ENCODE measurements at places on chromosomes 2 and 18.

DNA sequence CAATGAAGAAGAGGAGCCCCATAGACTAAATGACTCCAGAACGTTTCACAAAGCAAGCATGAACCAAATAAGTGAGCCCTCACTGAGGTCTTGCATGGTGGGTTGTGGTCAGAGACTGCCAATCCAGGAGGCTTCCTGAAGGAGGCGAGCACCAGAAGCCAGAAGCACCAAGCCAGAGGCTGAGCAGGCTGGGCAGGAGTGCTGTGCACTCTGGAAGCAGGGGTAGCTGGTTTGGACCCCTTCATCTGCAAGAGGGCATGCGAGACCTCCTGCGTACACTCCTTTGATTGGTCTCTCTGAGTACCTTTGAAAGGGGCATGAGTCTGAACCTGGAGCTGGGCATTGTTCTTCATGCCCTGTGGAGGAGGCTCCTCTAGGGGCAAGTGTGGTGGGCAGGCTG, 192.5 kb downstream of the HAUS1 start:
- DNase-seq: no peak

DNA sequence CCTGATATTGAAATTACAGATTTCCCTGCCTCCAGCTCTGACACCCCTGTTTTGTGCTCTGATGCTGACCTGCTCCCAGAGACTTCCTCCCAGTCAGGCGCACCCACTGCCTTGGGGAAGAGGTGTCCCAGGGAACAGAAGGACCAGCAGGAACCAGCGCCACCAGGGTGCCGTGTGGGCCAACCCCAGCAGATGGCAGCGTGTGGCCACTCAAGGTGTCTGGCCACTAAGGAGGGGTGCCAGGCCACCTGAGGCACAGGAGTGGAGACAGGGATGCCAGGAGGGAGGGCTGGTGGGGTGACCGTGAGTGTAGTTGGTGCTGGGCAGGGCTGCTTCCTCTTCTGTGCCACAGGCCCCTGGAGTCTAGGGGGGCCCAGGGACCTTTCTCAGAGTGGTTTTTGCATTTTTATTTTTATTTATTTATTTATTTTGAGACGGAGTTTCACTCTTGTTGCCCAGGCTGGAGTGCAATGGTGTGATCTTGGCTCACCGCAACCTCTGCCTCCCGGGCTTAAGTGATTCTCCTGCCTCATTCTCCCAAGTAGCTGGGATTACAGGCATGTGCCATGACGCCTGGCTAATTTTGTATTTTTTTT, 56.0 kb downstream of the TEX44 start:
- DNase-seq: peak; percentile 27

- peak; percentile 52 for DNase-seq
Observed at GRCh38 chr2:230974096-230974913, 21.6 kb upstream of the SPATA3 start.

- no peak for DNase-seq
Observed at GRCh38 chr2:216195565-216196029, 86.4 kb downstream of the XRCC5 start.

DNA sequence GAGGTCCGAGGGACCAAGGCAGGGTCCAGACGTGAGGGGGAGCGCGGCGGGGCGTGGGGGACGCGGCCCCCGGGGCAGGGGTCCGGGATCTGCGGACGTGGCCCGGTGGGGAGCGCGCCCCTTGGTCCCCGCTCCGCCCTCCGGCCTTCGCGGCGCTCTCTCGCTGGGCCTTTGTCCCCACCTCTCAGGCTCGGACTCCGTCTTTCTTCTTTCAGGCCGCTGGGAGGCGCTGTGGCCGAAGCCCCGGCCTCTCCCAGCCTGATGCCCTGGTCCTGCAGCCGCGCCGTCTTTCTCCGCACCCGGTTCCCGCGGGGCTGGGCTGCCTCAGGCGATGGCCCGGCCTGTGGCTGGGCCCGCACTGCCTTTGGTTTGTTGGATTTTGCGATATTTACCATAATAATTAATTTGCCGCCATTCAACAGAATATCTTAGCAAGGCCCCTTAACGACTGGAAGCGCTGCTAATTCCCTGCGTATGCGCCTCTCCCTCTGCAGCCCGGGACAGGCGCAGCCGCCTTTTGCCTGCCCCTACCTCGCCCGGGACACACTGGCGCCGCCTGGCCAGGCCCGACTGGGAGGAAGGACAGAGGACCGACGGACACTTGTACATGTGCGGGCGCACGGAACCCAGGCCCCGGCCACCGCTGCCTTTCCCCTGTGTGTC, 10.8 kb downstream of the SIX3 start:
- no peak for DNase-seq

GRCh38 chr2:236415684-236416444, 151.7 kb upstream of the ASB18 start:
- no peak for DNase-seq

- no peak for DNase-seq
Observed at GRCh38 chr2:120594856-120595685, 140.6 kb upstream of the GLI2 start.

DNA sequence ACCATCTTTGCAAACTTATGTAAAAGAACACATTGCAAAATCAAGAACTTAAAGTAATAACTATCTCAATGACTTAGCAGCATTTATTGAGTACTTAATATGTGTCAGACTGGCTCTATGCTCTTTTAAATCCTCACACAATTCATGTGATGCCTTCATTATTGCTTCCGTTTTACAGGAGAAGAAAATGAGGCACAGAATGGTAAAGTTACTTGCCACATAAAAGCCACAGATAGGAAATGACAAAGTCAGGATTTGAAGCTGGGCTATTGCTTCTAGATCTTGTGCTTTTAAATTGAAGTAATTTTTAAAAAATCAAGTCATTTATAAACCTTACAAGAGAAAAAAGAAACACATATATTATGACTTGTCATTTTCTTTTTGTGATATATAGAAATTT, 174.2 kb downstream of the WDR7 start:
- no peak for DNase-seq

DNA sequence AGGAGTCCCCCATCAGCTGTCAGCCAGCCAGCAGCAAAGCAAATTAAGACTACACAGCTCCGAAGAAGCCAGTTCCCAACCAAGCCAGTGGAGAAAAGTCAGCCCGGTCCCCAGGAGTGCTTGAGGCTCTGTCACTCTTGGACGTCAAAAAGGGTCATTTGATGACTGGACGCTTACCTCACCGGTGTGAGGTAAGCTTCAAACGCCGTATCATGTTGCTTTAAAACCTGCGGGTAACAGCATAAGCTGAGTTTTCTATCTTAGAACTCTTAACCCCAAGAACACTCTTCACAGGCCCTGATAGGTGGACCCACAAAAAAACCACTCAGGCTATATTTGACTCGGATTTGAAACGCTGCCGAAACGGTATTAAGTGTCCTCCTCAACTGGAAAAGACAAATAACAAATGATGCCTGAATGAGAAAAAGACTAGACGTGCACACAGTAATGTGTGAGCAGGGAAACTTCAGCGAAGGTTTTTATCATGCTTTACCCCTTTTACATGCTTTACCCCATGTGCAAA, 682 bp upstream of the LNPK start:
- DNase-seq: no peak

DNA sequence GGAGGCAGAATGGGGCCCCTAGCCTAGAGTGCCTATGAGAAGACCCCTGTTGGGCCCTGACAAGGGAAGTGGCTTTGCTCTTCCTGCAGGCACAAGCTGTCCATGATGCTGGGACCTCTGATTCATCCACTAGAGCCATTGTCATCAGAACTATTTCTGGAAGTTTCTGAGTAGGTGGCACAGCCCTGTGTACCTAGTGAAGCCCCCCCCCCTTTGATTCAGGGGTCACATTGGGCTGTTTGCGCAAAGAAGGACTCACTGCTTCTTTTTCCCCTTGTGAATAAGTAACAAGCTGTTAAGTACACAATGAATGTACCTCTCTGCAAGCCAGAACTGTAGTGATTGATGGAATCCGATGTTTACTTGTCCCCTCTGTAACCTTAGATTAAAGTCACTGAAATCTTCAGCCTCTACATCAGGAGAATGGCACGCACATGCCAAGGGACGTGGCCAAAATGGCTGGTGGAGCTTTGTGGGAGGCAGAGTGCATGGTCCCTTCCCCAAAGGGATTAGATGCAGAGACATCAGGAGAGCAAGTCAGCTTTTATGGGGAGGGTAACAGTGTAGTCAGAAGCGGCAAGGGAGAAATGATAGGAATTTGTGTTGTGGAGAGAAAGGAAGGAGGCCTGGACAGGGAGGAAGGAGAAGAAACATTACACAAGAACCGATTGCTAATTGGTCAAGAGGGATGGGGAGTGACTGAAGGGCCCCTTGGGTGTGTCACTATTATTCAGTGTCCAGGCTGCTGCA, 267.6 kb upstream of the RAB12 start:
- no peak for DNase-seq

- no peak for DNase-seq
Observed at GRCh38 chr2:225056330-225057073, 14.2 kb upstream of the DOCK10 start.

DNA sequence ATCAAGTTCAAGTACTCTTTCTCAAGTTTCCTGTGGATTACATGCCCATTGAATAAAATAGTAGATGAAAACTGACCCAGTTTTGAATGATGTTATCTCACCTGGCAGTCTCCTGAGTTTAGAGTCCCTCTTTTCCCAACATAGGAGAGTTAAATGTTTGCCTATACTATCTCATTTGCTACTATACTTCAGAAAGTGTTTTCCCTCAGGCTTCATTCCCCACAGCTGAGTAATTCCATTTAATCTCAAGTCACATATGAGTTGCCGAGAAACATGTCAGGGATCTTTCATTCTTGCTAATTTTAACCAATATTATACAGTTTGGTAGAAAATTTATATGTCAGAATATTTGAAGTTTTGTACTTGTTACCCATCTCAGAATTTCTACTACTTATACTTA, 150.4 kb upstream of the CDH19 start:
- DNase-seq: no peak

DNA sequence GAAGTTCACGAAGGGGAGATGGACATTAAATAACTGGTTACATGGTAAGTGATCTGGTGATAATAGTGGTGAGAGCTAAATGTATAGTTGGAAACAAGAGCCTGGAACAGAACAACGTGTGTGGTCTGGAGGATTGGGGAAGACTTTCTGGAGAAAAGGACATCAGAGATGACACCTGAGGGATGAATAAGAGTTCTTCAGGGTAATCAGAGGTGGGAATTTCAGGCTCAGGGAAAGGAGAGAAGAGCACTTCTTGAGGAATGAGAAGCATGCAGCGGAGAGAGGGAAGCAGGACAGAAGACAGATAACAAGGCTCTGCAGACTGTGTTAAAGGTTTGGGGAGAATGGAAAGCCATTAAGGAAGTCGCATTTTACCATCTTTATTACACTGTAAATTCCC, 450.7 kb downstream of the TNS1 start:
- DNase-seq: no peak

GRCh38 chr2:105538840-105539239, 140.0 kb upstream of the FHL2 start:
- DNase-seq: no peak

- DNase-seq: no peak
Observed at GRCh38 chr2:209114588-209115240, 309.1 kb upstream of the MAP2 start.

- no peak for DNase-seq
Observed at GRCh38 chr2:231331533-231331932, 64.0 kb upstream of the B3GNT7 start.

DNA sequence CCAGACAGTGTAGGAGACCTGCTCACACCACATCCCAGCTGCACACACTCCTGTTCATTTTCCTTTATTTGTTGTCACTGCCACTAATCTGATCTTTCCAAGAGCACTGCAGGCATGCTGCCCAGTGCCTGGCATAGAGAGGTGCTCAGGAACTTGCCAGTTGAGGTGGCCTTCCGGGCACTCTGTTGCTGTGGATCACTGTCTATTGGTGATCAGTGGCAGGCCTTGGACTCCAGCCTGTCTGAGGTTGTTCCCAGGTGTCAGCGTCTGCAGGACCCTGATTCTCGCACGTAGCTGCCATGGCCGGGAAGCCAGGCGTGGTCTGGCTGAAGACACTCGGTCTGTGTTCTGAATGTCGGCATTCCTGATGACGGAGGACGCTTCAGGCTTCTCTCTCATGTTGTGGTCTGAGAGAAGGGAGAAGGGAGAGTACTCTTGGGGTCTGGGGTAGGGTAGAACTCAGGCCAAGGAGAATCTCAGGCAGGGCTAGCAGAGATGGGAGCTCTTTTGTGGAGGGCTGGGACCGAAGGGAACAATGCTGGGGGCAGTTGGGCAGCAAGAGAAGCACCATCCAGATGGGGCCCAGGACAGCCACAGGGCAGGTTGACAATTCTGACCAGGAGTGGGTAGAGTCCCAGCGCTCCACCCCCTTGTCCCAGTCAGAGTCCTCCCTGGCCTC, 240.9 kb downstream of the MYCN start:
- no peak for DNase-seq

DNA sequence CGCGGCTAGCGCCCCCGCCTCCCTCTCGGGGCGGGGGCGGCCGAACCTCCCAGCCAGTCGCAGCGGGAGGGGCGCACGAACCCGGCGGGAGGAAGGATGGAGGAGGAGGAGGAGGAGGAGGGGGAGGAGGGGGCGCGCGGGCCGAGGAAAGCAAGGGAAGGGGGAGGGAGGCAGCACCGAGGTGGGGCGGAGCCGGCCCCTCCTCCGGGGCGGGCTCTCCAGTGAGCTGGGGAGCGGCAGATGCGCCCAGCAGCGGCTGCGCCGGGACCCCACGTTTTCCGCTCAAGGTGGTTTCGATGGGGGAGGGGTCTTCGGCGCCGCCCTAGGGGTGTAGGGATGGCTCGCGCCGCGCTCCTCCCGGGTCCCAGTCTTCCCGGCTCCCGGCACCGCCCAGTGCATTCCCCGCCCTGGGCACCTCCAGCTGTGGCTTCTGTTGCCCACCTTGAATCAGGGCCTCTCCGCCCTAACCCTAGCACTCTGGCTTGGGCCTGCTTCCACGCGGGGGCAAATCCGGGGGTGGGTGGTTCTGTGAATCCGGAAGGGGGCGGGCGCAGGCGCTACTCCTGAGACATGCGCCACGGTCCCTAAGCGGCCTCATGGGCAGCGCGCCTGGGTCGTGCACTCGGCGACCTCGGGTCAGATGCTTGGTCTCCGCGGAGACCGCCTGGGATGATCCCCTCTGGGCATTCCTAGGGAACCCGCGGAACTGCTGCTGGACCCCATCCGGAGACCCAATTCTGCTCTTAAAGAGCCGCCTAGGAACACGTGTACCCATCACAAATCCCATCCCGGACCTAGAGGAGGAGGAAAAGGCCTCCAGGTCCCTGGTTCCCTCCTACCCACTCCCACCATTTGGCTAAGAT, at the start of gene FBXO41:
Gene FBXO41, minus strand, starts transcription at position 183 of the 863 bp plus-strand sequence. CDS start 14,848 bp downstream, outside the sequence.
- peak; percentile 37 for DNase-seq

DNA sequence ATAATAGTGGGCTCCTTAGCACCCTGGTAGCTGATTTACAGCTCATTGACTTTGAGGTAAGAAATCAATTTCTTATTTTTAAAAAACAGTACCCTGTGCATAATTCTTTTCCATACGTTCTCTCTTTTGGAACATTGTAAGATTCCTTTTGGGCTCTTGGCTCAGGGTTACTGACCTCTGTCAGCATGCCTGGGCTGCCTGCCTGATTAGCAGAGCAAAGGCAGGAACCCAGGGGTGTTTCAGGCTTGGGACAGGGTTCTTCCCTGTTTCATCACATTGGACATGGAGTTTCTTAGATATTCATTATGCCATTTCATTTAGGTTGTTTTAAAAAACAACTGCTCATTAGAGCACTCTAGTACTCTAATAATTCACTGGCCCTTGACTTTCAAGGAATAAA, 73.8 kb upstream of the ITM2C start:
- no peak for DNase-seq

All from activated T-helper 1 cell treated with Interleukin-2 at 50 U/mL for 16 hours (primary cell).